ENCODE measurements at places on chromosomes 12 and 14.

- no peak for DNase-seq
Observed at GRCh38 chr14:77709412-77709811, 1.5 kb downstream of the SLIRP start.

DNA sequence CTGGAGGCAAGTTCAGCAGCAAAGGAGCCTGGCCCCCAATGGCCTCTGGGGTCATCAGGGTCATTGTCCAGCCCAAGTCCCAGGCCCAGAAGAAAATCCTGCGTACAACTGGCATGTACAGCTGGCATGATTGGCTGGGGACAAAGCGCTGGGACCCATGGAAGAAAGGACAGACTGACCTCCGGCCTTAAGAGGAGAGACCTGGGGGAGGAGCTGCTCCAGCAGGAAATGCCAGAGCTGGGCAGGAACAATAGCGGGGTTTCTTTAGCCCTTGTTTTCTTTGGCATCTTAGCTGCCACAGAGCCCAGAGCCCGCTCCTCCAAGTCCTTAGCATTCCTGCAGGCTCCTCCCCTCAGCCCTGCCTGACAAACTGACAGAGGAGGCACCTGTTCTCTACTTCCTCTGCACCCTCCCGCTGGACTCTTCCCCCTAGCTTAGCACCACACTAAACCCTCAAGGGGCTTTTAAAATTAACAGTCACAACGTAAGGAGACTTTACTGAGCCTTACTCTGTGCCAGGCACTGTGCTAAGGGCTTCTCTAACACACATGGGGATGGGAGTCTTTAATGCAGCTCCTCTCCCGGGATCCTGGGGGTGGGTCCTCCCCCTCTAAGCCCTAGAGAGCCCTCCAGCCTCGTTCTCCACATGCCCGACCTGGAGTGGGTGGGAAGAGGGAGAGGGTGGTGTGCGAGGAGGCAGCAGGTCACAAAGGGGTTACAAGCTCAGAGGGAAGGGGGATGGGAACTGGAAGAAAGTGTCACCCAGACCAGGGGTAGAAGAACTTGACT is 1.8 kb upstream of the AQP5 start:
- peak; percentile 74 for DNase-seq

- DNase-seq = no peak
Observed at GRCh38 chr12:103498990-103499389, 3.2 kb upstream of the C12orf42 start.

GRCh38 chr12:97404543-97404942 is 58.1 kb upstream of the RMST start:
- peak; percentile 15 for DNase-seq

DNA sequence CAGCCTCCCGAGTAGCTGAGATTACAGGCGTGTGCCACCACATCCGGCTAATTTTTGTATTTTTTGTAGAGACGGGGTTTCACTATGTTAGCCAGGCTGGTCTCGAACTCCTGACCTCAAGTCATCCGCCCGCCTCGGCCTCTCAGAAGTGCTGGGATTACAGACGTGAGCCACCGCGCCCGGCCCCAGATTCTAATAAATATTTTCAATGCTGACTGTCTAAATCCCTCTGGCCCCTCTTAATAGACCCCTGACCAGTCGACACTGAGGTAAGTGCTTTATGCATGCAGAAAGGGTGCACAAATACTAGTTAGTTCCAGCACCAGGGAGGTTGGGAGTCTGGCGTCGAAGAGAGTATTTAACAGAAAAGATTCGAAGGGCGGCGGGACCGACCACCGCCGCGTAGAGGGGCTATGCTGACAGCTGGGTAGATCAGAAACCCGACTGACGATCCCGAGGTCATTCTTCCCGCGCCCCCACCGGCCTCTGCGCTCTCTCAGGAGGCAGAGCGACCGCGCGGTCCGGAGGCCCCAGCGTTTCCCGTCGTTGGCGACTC is 1.1 kb upstream of the SPATS2 start:
- DNase-seq = no peak

- DNase-seq = no peak
Observed at GRCh38 chr14:100883789-100884101, 19.8 kb downstream of the RTL1 start.

GRCh38 chr12:132079200-132079599 is 64.9 kb downstream of the DDX51 start:
- DNase-seq = no peak

- no peak for DNase-seq
Observed at GRCh38 chr12:42987216-42987650, 397.7 kb upstream of the PRICKLE1 start.

GRCh38 chr12:115620816-115621215 is 656.7 kb downstream of the MED13L start:
- no peak for DNase-seq

- DNase-seq = no peak
Observed at GRCh38 chr14:37251775-37252174, 54.0 kb downstream of the MIPOL1 start.

DNA sequence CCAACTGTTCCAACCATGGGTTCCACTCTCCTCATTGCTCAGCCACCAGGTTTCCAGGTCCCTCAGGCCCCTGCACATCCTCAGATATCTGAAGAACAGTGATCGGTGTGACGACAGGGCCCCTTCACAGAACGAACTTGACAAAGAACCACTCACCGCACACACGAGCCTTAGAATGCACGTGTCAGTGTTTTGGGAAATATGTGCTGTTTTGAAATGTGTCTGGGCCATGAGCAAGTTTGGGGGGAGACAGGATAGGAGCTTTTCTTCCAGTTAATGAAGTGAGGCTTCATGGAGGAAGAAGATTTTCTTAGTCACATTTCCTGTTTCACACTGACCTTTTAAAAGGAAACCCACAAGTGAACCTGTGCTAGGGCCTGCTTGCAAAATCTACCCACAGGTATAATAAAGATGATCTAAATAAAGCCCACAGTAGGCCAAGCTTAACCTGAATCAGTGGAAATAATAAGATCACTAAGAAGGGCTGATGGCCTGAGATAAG is 58.6 kb downstream of the ZFP36L1 start:
- DNase-seq = no peak

- peak; percentile 50 for DNase-seq
Observed at GRCh38 chr12:132373901-132374611, 44.7 kb upstream of the GALNT9 start.

DNA sequence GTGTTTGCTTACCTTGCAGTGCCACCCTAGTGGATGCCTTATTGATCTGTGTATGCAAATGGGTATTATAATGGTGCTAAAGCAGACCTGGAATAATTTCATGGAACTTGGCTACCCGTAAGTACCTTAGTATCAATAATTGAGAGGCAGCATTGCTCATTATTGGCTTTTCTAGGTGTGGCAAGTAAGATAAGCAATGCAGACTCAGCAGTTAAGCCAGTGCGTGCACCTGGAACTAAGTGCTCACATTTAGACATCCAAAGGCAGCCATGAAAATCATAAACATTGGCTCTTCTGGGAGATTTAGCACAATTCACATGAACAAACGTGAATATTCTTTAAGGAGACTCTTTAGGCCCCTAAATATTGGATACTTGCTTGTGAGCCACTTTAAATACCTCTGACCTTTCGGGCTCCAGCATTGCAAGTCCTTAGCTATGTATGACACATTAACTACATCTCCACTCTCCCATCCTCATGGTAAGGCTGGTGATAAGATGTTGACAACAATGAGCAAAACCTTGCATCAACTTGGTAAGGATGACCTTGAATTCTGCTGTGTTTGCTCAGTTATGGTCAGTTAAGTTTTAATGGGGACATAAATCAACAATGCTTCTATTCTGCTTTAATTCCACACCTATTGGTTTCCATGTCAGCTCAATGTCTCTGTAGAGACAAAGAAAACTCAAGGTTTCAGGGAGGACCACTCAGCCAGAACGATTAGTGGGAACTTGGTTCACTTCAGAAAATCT is 112.0 kb downstream of the SLC5A8 start:
- no peak for DNase-seq

DNA sequence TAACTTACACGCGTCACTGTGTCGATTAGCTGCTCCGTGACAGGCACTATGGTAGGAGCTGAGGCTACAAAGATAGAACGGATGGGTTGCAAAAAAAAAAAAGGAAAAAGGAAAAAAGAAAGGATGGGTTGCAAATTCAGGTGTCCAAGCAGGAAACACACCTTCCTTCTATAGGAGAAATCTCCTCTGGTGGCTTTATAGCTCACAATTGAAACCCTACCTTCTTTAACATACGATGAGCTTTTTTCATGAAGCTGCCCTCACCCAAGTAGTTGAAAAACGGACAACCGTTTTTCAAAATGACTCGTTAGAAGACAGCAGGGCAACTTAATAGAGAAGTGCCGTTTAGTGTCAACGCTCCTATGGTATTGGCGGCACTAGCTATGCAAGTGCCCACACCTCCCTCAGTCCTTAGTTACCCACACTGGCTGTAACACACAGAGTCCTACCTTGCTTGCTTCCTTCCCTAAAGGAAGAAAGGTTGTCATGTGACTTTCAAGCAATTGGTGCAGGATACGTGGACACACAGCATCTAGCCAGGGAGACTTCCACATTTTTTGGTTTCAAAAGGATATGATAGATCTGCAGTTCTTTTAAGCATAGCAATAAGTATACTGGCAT is 682 bp upstream of the TRIP11 start:
- DNase-seq = peak; percentile 17

DNA sequence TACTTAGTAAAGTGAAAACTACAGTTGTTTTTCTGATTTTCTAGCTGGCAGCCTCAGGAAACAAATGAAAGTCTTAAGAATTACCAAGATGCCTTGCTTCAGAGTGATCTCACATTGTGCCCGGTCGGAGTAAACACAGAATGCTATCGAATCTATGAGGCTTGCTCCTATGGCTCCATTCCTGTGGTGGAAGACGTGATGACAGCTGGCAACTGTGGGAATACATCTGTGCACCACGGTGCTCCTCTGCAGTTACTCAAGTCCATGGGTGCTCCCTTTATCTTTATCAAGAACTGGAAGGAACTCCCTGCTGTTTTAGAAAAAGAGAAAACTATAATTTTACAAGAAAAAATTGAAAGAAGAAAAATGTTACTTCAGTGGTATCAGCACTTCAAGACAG is 28.9 kb downstream of the RXYLT1 start:
- no peak for DNase-seq

DNA sequence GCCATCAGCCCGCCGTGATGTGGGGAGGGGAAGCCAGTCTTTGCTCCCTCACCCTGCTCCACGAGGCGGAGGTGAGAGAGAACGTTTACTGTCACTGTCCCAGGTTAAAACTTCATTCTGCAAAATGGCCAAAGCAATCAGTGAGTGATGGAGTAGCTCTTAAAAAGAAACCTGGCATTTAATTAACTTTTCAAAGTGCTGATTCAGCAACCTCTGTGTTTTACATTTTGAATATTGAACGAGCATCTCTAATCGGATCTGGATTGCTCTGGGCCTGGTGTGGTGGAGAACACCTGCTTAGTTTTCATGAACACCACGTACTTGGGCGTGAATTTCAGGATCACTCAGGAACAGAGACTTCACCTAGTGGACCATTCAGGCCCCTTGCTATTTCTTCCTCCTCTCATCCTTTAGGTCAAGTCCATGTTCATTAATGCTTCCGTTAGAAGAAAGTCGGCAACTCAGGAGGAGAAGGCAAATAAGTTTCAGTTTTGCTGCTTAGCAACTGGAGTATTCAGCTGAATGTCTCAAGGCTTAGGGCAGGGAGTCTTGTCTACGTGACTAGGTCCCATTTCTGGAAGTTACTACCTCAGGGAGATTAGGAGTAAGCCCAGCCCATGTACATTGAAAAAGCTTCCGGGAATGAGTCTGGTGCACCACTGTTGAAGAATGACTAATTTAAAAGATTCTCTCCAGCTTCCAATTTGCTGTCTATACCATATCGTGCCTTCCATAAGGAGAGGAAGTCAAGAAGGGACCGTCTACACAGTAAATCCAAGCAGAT is 68.2 kb downstream of the IFT43 start:
- no peak for DNase-seq

DNA sequence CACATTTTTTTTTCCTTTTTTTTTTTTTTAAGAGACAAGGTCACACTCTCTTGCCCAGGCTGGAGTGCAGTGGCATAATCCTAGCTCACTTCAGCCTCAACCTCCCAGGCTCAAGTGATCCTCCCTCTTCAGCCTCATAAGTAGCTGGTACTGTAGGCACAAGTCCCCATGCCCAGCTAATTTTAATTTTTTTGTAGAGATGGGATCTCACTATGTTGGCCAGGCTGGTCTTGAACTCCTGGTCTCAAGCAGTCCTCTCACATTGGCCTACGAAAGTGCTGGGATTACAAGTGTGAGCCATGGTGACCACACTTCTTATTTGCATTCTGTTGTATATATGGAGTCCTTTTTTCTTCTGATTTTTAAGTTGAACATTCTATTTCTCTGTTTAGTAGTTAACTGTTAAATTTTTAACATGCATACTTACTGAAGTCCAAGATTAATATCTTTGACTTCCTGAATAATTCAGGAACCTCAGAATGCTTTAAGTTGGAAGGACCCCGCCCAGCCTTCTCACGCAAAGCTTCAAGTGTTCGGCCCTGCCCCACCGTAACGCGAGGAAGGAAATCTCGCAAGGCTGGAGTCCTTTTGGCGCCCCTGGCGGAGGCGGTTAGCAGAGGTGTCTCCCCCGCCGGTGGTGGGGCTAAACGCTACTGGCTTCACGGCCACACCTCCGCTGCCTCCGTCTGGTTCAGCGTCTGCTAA is 21.6 kb downstream of the SPATS2 start:
- DNase-seq = no peak

DNA sequence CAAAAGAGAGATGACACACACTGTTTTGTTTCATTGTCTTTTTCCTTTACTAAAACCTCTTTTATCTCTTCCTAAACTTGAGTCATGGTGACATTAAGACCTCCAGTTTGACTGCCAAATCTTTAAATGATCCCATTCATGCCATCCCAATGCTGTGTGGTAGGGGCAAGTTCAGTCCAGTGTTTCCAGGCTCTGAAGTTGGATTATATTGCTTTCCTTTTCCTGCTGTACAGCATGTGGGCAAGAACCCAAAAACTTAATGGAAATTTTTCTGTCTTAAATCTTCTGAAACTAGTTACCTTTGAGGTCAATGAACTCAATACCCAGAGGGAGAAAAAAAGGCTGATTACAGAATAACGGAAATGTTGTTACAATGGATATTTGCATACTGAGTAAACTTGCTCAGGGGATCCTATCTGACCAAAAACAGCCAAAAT is 187.1 kb upstream of the FAR2 start:
- DNase-seq = no peak

DNA sequence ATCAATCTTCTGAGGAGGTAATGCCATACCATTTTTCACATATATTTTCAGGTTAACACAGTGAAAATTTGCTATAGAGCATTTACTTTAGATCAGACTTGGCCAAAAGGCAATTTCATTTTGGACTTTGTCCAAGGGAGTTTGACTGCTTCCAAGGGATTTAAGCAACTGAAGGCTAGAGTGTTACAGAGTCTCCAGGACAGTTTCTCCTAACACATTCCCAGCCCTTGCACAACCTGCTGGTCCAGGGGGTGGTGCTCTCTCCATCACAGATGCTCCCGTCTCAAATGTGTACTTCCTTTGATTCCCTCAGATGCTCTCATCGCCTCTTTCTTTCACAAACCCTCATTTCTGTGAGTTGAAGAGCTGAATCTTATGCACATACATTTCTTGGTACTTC is 143.1 kb downstream of the TPH2 start:
- no peak for DNase-seq

DNA sequence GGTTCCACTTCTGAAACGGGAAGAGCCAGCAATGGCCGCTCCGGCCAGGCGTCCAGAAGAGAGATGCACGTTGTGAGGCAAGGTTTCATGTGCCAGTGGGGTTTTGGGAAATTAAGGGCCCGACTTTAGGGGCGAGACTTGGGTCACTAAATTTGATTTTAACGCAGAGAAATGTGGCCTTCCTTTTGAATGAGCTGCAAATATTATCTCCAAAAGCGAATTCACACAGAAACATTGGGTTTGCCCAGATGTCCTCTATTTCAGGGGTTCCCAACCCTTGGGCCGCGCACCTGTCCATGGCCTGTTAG is 2.3 kb upstream of the RNASE4 start:
- DNase-seq = no peak
